Activated CD8-positive, alpha-beta memory T cell treated with anti-CD3 and anti-CD28 coated beads for 1 hour (primary cell): ENCODE measurements at places on chromosomes 2 and 18.

GRCh38 chr18:60082790-60083189, 183.0 kb downstream of the PMAIP1 start:
- no peak for DNase-seq

DNA sequence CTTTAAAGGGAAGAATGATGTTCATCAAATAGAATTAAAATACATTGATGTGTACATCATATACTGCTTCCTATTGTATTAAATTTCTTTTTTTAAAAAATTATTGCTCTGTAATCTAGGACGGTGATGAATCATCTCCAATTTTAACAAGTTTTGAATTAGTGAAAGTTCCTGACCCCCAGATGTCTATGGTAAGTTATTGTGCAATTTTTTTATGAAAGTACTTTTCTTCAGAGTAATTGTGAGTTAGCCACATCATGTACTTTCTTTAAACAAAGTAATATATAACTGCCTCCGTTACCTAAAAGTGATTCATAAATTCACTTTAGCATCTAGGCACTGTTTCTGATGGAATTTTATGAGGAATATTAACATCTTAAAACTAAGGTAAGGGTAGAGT, 38.1 kb downstream of the PIK3C3 start:
- no peak for DNase-seq

DNA sequence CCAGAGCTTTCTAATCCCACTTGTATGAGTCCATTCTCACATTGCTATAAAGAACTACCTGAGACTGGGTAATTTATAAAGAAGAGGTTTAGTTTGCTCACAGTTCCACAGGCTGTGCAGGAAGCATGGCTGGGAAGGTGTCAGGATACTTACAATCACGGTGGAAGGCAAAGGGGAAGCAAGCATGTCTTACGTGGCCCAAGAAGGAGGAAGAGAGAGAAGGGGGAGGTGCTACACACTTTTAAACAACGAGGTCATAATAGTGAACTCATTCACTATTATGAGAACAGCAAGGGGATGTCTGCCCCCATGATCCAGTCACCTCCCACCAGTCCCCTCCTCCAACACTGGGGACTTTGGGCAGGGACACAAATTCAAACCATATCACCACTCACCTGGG, 67.8 kb downstream of the TTC32 start:
- DNase-seq: no peak

- DNase-seq: no peak
These were observed 58.6 kb downstream of the NCK2 start for GRCh38 chr2:105803337-105803736.

DNA sequence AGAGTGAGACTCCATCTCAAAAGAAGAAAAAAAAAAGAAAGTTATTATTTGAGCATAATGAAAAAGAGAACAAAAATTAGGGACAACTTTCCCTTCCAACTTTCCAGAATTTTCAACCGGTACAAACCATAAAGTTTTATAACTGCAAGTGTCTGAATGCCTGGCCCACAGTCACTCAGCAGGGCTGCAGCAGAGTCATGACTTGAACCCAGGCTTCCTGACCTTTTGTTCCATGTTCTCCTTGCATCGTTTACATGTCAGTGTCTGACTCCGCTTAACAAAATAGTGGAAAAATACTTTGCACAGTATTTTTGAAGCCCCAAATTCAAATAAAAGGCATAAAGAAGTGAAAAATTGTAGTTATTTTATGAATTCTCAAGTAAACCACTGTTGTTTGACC, 82.7 kb downstream of the LTBP1 start:
- no peak for DNase-seq
